ENCODE measurements at places on chromosomes 2 and 18. TPM values are rescaled to one million over a fixed set of nuclear protein-coding genes. Genes with fewer than 3 reads are reported as not detected.
A peak's percentile ranks its signal among the peaks of the same experiment; 100 is the strongest.

- H3K27me3 ChIP-seq: no peaks in the 10 kb centered on the region
- H3K4me1 ChIP-seq: no peaks in the 10 kb centered on the region
- H3K36me3 ChIP-seq: no peaks in the 10 kb centered on the region
- no peak overlapping the region for H3K27ac ChIP-seq
- DNase-seq: no peak
- no peak overlapping the region for H3K4me3 ChIP-seq
These were observed 118.7 kb downstream of the NUP35 start for GRCh38 chr2:183242937-183243336.

DNA sequence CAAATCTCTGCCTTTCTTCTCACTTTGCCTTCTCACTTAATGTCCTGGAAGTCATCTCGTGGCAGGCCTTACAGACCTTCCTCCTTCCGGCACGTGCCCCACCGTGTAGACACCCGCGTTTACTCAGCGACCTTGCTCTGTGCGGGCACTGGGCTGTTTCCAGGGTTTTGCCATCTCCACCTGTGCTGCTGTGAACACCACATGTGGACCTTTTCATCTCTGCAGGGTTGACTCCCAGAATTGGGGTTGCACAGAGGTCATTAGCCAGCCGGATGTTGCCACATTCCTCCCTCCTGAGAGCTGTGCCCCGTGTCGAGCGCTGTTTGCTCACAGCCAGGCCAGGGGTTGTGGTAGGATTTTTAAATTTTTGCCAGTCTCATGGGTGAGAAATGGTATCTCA lies 25.4 kb downstream of the KCNG2 start:
- no peaks in the 10 kb centered on the region for H3K4me1 ChIP-seq
- DNase-seq: no peak
- no peaks in the 10 kb centered on the region for H3K27me3 ChIP-seq
- H3K4me3 ChIP-seq: no peak overlapping the region
- no peak overlapping the region for H3K27ac ChIP-seq

DNA sequence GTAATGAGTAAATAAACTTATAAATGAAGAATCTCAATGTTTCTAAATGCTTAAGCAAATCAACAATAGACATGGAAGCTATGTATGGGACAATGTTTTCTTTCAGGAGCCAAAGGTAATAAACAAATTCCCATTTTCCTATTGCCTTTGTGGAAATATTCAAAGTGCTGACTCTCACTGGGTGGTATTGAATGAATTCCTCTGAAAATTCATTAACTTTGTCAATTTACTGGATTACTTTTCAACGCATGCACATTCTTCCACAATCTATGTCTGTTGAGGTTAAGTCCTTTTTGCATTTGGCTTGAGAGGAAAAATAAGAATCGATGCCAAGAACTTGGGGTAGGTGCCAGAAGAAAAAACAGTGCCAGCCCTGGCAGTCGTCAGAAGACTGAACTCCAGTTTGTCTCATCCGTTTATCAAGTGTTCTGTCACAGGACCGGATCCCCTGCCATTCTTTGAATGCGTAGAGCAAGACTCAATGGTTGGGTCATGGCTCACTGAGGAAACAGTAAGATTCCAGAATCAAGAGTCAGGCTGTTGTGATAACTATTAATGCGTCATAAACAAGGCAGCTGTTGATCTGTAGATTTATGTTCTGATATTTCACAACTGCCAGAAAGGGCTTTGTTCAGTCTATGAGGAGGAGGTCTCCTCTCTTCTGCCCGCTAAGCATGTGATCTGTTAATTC lies 133.3 kb downstream of the GFPT1 start:
- H3K4me3 ChIP-seq: no peak overlapping the region
- H3K36me3 ChIP-seq: no peaks in the 10 kb centered on the region
- no peaks in the 10 kb centered on the region for H3K27me3 ChIP-seq
- peaks cover 9% of the 10 kb centered on the region for H3K4me1 ChIP-seq

GRCh38 chr2:151577116-151577515 lies 157.2 kb downstream of the NEB start:
- no peak overlapping the region for H3K4me3 ChIP-seq
- no peak for DNase-seq
- H3K27me3 ChIP-seq: no peaks in the 10 kb centered on the region
- H3K36me3 ChIP-seq: no peaks in the 10 kb centered on the region

GRCh38 chr18:9943311-9943710 lies 29.5 kb downstream of the VAPA start:
- no peaks in the 10 kb centered on the region for H3K4me1 ChIP-seq
- no peak overlapping the region for H3K4me3 ChIP-seq

- no peaks in the 10 kb centered on the region for H3K4me1 ChIP-seq
- H3K36me3 ChIP-seq: no peaks in the 10 kb centered on the region
- no peaks in the 10 kb centered on the region for H3K27me3 ChIP-seq
- H3K27ac ChIP-seq: no peak overlapping the region
- no peak for DNase-seq
These were observed 205.8 kb upstream of the SALL3 start for GRCh38 chr18:78773819-78774218.

The C2orf92 gene
- total RNA-seq: 36.0 TPM

The COL5A2 gene
- 10.9 TPM for total RNA-seq

- no peaks in the 10 kb centered on the region for H3K36me3 ChIP-seq
- H3K27ac ChIP-seq: no peak overlapping the region
- H3K4me1 ChIP-seq: no peaks in the 10 kb centered on the region
- no peak overlapping the region for H3K4me3 ChIP-seq
- no peak for DNase-seq
These were observed 124.6 kb upstream of the CYP1B1 start for GRCh38 chr2:38200598-38200997.

GRCh38 chr2:151315381-151315903 lies 26.0 kb upstream of the NMI start:
- no peak for DNase-seq
- no peak overlapping the region for H3K27ac ChIP-seq
- H3K36me3 ChIP-seq: no peaks in the 10 kb centered on the region
- no peak overlapping the region for H3K4me3 ChIP-seq

The EPB41L3 gene
- 27.3 TPM for total RNA-seq

- H3K4me3 ChIP-seq: no peak overlapping the region
- no peaks in the 10 kb centered on the region for H3K36me3 ChIP-seq
- H3K27ac ChIP-seq: no peak overlapping the region
- H3K4me1 ChIP-seq: no peaks in the 10 kb centered on the region
- DNase-seq: no peak
These were observed 91.1 kb upstream of the NOL4 start for GRCh38 chr18:34315591-34316352.

The SLC11A1 gene
- total RNA-seq: 1.7 TPM

- no peak for DNase-seq
- no peak overlapping the region for H3K4me3 ChIP-seq
- no peaks in the 10 kb centered on the region for H3K36me3 ChIP-seq
- H3K4me1 ChIP-seq: peaks cover 8% of the 10 kb centered on the region
These were observed 108.9 kb downstream of the CD226 start for GRCh38 chr18:69838620-69839411.

The ALPP gene
- not detected for total RNA-seq

The LYPD6B gene
- total RNA-seq: not detected

DNA sequence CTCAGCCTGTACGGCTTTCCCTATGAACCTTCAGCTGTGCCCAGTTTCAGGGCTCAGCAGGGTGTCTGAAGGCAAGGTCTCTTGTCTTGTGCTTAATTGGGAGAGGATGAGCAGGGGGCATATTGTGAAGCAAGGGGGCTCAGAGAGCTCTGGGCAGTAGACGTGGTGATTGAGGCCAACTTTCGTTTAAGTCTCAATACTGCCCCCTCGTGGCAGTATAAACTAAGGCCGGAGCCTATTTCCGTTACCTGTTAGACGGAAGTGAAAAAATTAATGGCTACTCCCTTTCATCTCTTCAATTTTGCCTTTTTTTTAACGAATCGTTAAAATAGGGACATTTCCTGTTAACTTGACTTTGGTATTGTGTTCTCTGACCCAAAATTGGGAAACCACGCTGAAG lies 193.4 kb downstream of the TDRD15 start:
- no peak overlapping the region for H3K4me3 ChIP-seq
- no peak overlapping the region for H3K27ac ChIP-seq
- no peaks in the 10 kb centered on the region for H3K36me3 ChIP-seq
- no peaks in the 10 kb centered on the region for H3K27me3 ChIP-seq

The TP53I3 gene
- total RNA-seq: 25.2 TPM

The CFC1 gene
- total RNA-seq: not detected

DNA sequence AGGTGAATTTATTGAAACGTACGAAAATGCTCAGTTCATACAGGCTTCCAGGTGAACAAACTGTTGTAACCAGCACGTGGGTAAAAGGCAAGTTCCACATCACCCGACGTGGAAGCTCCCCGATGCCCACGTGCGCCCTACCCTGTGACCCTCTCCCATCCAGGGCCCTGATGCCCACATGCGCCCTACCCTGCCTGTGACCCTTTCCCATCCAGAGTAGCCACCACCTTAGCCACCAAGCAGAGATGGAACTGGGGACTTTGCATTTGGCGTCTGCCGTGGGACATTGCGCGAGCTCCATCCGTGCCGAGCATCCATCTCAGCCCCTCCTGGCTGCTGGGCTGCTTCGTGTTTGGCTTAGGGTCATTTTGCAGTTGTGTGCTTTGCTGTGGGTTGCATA lies 37.5 kb downstream of the ANO7 start:
- H3K27ac ChIP-seq: no peak overlapping the region
- peaks cover 46% of the 10 kb centered on the region for H3K36me3 ChIP-seq
- H3K27me3 ChIP-seq: no peaks in the 10 kb centered on the region
- no peak overlapping the region for H3K4me3 ChIP-seq
- H3K4me1 ChIP-seq: no peaks in the 10 kb centered on the region

DNA sequence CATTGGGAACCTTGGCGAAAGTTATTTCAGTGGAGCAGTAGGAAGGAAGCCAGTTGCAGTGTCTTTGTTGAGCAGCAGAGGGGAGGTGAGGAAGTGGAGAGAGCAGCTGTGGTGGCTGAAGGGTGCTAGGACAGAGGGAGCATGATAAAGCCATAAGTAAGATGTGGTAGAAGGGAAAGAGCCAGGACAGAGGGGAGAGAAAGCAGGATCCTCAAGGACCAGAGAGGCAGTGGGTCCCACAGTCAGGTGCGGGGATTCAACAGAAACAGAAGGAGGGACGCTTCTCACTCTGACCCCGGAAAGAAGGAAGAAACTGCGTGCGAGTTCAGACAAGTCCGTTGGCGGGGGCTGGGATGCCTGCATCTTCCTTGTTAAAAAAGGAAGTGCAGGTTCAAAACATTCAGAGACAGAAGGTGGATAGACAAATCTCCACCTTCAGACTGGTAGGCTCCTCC lies at the start of gene CXCR2:
Gene CXCR2 (plus strand): TSS at position 403 of the 455 bp plus-strand sequence. CDS start 8,774 bp downstream, outside the sequence.
- H3K27ac ChIP-seq: no peak within 1 kb of the TSS
- H3K27me3 ChIP-seq: no peaks in the 10 kb centered on the region
- no peaks in the 10 kb centered on the region for H3K4me1 ChIP-seq
- peak; percentile 4 for DNase-seq
- H3K36me3 ChIP-seq: no peaks in the 10 kb centered on the region

The C2orf42 gene
- total RNA-seq: 22.5 TPM

GRCh38 chr2:164597983-164598382 lies 23.3 kb downstream of the GRB14 start:
- DNase-seq: no peak
- H3K36me3 ChIP-seq: no peaks in the 10 kb centered on the region
- no peak overlapping the region for H3K27ac ChIP-seq
- H3K4me3 ChIP-seq: no peak overlapping the region
